Activated T-helper 1 cell treated with Interleukin-2 at 50 U/mL for 16 hours (primary cell): ENCODE measurements at places on chromosomes 4 and X.

DNA sequence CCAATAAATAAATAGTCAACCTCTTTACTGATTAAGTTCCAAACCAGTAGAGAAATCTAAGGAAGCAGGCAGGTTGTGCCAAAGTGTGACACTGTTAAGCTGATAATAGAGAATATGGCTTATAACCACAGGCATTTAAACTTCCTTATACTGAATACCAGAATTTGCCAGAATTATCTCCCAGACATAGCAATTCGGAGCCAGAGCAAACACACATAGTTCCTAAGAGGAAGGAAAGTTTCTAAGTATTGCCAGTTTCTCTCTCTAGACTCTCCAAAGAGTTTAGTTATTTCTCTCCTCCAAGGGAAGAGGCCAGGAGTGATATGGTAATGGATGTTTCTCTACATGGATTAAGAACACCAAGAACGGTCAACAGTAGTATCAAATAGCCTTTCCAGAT, 191.7 kb upstream of the CPEB2 start:
- DNase-seq = no peak

- DNase-seq = no peak
Observed at GRCh38 chr4:655464-656151, 18.5 kb downstream of the ATP5ME start.

DNA sequence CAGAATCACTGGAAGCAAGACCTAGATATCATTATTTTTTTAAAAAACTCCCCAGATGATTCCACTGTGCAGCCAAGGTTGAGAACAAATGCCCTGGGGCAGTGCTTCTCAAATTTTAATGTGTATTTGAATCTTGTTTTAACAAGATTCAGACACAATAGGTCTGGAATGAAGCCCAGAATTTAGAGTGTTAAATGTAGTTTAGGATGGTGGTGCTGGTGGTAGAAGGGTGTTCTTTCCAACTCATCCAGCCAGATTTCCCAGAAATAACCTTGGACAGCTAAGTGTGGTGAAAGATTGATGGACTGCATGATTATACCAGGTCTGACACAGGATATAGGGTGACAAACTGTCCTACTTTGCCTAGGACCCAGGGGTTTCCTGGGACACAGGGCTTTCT, 120.1 kb upstream of the MED14 start:
- no peak for DNase-seq

DNA sequence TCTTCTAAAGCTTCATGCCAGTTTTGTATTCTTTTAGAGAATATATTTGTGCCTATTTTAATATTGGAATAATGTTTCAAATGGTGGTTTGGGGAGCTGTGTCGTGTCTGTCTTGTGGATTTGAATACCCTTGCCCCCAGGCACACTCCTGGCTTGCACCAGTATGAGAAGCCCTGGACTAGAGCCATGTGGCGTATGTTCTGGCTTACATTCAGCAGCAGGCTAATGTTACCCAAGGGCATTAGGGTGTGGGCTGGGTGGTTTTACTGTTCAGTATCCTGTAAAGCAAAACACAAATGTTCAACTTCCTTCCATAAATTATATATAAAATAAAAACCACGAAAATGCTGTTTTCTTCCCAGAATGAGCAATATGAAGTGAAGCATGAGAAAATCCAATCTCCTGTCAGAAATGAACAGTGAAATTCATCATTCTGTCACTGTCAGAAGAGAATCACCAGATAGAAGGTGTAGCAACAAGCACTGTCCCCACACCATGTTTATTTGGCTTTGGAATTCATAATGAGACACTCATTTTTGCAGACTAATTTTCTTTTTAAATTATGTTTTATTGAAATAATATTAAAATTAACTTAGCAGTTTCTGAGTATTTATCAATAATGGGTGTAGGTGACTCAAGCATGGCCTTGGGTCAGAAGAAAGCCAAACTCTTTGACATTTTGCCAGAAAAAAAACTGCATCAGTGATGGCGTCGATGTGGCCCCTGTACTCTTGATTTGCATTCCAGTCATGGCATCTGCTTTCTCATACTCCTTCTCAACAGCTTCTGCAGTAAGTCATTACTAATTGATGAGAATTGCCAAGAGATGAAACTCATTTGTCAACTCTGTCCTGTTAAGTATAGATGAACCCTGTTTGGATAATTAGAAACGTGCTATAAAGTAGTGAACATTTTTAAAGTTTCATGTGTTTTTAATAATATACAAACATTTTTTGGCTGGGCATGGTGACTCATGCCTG, 43.8 kb downstream of the WWC2 start:
- DNase-seq = no peak

- no peak for DNase-seq
Observed at GRCh38 chr4:173280998-173281397, 53.2 kb downstream of the HMGB2 start.

DNA sequence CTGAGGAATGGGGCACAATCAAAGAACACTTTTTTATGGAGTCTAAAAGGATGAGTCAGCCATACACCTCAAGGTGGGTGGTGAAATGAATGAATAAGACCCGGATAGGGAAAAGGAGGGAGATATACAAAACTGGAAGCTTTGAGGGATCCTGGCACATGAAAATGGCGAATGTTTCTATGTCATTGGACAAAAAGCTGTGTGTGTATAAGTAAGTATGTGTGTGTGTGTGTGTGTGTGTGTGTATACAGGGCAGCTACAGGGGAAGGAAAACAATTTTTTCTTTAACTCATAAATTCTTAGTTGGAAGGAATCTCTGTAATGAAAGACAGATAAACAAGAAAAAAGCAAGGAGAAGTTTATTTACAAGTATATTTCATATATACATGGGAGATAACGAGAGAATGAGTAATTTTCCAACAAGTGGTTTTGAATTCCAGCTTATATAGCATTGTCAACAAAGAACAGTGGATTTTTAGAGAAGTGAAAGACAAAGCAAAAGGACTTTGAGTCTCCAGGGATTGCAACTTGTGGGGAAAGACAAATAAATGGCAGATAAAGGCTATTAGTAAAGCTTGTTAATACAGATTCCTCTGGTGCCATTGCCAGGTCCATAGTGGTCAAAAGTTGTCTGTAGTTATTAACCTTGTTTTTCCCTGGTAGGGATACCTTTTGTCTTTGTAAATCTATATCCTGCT, 99.7 kb downstream of the MMRN1 start:
- DNase-seq = no peak

GRCh38 chr4:143184217-143184502, 557 bp upstream of the USP38 start:
- DNase-seq = no peak

DNA sequence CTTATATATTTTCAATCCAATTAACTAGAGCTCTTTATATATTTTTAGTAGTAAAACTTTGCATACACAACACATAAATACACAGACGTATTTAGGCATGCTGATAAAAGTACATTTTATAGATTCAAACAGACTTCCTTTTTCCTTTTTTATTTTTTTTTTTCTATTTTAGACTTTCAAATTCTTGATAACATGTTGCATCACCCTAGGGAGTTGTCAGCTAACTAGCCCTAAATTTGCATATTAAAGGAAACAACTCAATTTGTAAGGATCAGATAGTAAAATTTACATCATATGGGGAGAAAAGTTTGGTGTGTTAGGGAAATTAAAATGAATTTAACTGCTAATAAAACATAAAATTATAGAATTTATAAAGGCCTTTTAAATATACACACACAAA, 47.4 kb upstream of the APOOL start:
- no peak for DNase-seq

DNA sequence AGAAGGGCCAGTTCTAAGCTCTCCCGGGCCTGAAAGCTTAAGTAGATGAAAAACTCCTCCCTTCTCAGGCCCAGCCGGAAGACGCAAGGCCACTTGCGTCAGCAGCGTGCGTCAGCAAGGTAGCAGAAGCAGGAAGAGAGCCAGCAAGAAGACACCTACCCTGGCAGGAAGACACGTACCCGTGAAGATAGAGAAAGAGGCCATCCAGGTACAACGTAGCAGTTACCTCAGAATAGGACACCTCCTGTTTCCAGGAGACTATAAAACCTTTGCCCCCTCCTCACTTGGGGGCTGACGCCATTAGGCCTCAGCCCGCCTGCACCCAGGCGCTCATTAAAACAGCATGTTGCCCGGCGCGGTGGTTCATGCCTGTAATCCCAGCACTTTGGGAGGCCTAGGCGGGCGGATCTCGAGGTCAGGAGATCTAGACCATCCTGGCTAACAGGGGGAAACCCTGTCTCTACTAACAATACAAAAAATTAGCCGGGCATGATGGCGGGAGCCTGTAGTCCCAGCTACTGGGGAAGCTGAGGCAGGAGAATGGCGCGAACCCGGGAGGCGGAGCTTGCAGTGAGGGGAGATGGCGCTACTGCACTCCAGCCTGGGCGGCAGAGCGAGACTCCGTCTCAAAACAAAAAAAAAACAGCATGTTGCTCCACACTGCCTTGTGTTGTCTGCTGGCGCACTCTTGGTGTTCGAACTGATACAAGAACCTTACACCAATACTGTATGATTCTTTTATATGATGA, 242.7 kb upstream of the NWD2 start:
- no peak for DNase-seq

DNA sequence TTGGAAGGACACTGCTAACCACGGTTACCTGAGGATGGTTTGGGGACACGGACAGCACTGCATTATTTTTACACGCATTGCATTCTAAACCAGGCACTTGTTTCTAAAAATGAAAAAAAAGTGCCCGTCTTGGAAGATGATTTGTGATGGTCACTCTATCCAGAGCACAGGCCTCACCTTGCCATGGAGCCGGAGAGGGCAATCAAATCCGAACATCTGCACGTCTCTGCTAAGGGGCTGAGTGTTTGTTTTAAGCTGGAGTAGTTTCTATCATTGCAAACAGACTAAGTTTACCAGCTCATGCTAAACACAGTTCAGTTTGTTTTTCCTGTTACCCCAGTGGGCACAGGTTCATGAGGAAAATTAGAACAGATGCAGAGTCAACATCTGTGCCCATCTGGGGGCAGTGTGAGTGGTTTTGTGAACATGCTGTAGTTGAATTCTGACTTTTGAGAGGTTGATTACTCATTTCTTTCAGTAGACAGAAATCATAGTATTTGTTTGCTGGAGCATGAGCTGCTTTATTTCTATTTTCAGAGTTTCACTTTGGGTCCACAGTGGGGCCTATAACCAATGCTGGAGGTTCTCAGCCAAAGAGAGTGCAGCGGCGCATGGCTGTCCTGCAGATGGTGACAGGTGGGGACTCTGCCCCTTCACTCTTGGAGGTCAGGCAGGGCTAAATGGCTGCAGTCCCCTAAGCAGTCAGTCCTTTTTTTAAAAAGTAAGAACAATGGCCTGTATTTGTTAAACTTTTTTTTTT, 65.4 kb upstream of the ENPP6 start:
- DNase-seq = no peak

DNA sequence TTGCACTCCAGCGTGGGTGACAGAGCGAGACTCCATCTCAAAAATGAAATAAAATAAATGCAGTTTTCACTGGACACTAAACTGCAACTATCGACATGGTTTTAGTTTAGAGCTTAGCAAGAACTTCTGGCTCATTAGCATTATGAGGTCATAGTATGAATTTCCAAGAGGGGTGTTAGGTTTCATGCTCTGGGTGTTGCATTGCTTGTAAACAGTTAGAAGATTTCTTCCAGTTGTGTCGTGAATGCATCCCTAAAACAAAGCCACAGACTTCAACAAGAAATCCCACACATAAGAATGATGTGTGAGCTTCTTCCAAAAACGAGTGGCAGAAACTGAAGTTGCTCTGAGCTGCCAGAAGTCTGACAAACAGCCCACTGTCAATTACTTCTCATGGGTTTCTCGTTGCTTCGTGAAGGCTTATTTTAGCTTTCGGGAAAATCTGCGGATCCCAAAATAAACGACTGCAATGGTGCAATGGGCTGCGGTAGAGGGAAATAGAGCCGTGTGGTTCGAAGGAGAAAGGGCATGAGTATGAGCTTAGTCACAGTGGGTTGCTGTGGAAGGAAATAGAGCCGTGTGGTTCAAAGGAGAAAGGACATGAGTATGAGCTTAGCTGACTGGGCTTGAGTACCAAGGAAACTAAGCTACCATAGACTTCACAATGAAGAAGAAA, 354.9 kb downstream of the DHRSX start:
- DNase-seq = no peak

DNA sequence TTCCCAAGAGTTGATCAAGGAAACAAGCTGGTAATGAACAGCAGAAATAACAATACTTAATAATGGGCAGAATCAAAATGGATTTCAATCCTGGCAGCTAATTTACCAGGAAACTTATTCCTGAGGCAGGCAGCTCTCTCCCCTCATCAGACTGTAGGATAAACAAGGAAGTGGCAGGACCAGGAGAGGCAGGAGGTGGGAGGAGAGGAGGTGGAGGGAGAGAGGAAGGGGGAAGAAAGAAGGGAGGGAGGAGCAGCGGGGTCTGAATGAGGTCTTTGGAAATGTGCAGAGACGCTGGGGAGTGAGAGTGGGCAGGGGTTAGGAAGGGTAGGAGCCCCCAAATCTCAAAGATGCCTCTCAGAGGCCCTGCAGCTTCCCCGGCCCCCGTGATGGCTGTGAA, 231.5 kb downstream of the BCOR start:
- no peak for DNase-seq

- DNase-seq = no peak
Observed at GRCh38 chrX:31092476-31092875, 20.6 kb upstream of the FTHL17 start.

DNA sequence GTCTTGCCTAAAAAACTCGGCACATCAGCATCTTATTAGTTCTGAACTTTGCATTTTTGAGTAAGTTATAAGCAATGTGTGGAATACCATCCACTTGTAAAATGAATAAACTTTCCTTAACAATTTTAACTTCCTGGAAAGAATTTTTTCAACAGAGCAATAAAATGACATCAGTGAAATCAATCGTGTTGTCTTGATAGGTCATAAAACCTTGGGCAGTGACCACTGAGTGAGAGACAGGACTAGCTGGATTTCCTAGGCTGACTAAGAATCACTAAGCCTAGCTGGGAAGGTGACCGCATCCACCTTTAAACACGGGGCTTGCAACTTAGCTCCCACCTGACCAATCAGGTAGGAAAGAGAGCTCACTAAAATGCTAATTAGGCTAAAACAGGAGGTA, 403.0 kb upstream of the CNKSR2 start:
- DNase-seq = no peak

- DNase-seq = no peak
Observed at GRCh38 chrX:119189595-119189994, 46.5 kb upstream of the PGRMC1 start.

DNA sequence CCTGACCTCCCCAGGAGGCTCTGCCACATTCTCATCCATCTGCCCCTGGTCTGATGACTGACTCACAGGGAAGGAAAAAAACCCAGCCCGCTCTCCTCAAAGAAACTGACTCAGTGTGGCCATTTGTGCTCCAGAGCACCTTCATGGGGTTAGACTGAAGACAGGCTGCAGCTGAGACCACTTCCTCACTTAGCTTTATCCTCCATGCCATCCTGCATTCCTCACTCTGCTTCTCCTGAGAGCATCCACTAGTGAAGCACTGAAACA, 35.9 kb upstream of the HPSE start:
- no peak for DNase-seq

GRCh38 chr4:139275281-139275735, 4.7 kb downstream of the MGARP start:
- DNase-seq = no peak

- no peak for DNase-seq
Observed at GRCh38 chr4:140738139-140738538, 18.0 kb downstream of the TBC1D9 start.
